ENCODE measurements at places on chromosomes 4 and X.

- DNase-seq: peak; percentile 12
Observed at GRCh38 chr4:14078326-14078725, 450.8 kb upstream of the BOD1L1 start.

- no peak for DNase-seq
Observed at GRCh38 chr4:186121057-186121456, 16.6 kb downstream of the FAM149A start.

DNA sequence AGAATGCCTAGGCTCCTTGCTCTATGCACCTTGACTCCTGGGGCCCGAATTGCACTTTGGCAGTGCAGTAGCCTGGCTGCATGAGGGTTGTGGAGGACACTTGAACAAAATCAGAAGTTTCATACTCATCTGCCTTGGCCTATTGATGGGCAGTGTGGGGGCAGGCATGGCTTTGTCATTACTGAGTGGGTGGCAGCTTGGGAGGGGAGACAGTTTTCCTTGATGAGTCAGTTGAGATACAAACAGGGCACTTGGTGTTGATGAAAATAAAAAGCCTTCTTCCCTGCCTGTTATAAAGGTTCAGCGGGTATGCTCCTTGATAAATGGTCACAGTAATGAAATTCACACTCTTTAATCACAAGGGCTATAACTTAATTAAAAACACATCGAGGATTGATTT lies 126.8 kb upstream of the MAMLD1 start:
- DNase-seq: peak; percentile 30

DNA sequence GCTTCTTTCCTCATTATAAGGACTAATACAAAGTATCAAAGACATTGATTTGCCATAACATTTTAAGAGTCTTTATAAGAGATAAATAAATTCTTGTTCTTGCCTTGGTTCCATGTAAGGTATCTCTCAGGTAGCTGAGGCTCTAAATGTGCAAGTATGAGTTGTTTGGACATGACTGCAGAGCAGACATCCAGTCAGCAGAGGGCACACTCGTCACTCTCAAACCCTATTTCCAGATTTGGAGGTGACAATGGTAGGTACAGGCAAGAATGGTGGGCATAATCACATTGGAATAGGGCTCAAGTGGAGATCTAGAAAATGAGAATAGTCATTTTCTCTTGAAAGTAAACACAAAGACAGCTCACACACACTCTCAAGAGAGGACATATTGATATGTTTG lies 133.3 kb upstream of the ZIC3 start:
- no peak for DNase-seq

GRCh38 chr4:73979407-73979957 lies 2.3 kb downstream of the PF4 start:
- peak; percentile 18 for DNase-seq

DNA sequence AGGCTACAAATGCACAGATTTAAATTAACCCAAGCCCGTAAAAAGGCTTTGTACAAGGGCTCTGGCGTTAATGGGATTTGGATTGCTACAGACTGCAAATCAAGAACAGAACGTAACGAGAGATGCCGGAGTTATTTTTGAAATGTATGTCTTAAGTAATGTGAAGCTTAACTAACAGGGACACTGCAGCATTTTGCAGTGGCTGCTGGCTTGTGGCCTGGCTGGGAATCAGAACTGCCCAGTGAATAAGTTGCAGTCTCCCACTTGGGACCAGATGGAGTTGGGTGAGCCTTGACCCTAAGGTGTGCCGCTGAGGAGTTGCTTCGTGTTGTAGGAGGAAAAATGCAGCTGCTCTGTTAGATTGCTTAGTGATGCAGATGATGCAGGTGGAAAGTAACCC lies 318.4 kb downstream of the DHX15 start:
- no peak for DNase-seq

DNA sequence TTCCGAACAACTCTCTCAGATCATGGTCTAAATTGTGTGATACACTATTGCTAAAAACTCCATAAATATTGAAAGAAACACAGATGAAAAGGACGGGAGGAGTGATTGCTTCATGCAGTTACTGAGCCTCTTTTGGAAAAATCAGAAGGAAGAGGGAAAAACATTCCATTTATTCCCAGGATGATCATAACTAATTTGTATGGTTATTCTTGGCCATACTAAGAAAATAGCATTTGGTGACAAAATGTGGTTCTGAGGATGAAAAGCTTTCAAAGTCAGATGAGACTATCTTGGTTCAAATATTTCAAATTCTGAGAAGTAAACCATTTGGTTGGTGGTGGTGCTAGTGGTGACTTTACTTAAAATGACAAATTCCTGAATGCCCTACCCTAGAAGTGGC lies 305.4 kb upstream of the LDB2 start:
- peak; percentile 22 for DNase-seq

- no peak for DNase-seq
Observed at GRCh38 chrX:11531226-11531625, 134.5 kb downstream of the ARHGAP6 start.

GRCh38 chrX:136215559-136215958 lies 35.6 kb downstream of the MAP7D3 start:
- peak; percentile 87 for DNase-seq

DNA sequence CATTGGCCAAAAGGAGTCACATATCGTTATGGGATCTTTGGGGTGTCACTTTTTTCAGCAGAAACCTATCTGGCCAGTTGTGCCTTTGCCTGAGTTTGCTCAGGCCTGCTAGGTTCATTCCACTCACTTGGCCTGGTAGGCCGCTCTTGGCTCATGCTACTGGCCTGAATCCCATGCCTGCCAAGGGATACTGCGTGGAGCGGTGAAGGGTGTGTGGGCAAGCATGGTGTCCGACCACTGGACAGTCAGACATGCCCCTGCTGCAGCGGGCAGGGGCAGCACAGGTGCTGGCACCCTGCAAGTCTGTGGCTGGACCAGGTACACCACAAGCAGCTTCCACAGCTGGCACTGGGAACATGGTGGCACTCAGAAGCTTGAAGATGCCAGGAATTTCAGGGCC lies 11.3 kb upstream of the PPM1K start:
- DNase-seq: no peak

GRCh38 chrX:13401724-13402123 lies 81.9 kb upstream of the ATXN3L start:
- DNase-seq: no peak

GRCh38 chrX:32599156-32599555 lies 612.2 kb downstream of the DMD start:
- DNase-seq: no peak

- no peak for DNase-seq
Observed at GRCh38 chr4:152065545-152065944, 304.7 kb upstream of the GATB start.

- no peak for DNase-seq
Observed at GRCh38 chr4:35516102-35516501, 728.2 kb downstream of the ARAP2 start.

GRCh38 chr4:168622600-168622999 lies 125.7 kb downstream of the PALLD start:
- DNase-seq: no peak

DNA sequence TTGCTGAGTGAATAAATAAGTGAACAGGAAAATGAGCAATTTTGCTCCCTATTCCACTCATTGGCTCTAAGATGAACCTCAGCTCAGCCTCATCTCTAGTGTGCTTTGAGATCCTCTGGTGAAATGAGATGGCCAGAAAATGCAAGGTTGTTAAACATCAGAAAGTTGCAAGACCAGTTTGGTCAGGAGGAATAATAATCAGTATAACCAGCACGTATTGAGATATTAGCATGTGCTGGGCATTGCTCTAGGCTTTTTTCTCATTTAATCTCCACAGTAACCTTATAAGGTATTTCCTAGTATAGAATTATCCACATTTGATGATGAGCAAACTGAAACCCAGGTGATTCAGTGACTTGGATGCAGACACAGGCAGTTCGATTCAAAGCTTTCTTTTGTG lies 110.5 kb upstream of the PAK3 start:
- no peak for DNase-seq

DNA sequence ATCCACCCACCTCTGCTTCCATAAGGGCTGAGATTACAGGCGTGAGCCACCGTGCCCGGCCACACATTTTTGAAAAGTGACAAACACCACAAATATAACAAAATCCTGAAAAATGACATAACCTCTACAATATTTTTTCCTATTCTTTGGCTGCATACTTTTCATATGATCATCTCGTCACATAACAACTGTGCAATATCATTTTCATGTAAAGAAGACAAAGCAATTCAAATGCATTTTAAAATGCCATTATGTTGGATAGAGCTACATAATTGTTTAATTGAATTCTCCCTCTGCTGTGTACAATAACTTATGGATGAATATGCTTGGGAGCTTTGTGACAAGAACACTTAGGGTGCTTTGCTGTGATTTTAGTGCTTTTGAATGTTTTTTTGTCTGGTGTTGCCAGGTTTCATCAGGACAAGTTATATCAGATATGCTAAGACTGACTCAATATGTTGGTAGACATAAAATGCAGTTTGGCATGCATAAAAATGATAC lies 132.9 kb downstream of the CHIC2 start:
- peak; percentile 74 for DNase-seq

- DNase-seq: no peak
Observed at GRCh38 chr4:8870647-8871416, 807 bp downstream of the HMX1 start.

GRCh38 chr4:71595576-71596108 lies 188.2 kb downstream of the GC start:
- DNase-seq: no peak

GRCh38 chr4:182897601-182898478 lies 19.3 kb downstream of the DCTD start:
- DNase-seq: no peak

DNA sequence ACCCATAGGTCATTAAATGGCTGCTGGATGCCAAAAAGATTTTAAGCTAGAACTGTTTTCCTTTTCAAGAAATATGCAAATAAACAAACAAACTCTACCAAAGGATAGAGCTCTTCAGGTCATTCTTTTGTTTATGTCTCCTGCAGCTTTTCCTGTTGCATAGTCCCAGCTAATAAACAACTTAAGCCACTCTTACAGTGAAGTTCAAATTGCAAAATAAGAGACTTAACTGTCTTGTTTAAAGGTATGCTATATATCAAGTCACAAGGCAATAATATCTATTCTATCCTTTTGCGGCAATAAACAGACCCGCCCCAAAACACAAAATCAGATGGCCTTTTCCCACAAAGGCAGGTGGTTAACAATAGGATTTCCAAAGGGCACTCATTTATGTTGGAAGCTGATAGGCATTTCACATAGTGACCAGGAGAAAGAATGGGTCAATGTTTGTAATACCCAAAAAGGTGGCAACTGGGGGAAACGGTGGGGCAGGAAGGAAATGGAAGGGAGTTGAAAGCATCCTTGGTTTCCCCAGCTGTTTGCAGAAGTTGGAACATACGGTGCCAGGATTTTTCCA lies 15.3 kb downstream of the HAND2 start:
- no peak for DNase-seq

GRCh38 chrX:133544115-133544514 lies 128.8 kb upstream of the GPC4 start:
- DNase-seq: peak; percentile 75

GRCh38 chr4:177759729-177760128 lies 317.5 kb upstream of the AGA start:
- no peak for DNase-seq

DNA sequence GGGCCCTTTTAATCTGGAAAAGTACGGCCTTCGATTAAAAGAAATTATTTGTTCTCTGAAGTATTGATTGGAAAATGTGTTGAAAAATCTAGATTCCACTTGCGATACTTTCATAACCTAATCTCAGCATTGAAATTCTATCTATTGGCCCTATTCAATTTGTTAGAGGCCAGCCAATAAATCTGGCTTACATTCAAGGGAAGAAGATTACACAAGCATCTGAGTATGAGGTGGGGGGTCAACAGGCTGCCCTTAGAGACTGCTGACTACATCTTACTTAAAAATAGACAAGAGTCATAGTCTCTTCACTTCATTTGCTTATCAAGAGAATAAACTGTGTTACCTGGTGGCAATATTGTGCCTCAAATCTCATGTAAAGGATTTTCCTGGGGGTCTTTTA lies 248.0 kb upstream of the KCNIP4 start:
- peak; percentile 31 for DNase-seq

DNA sequence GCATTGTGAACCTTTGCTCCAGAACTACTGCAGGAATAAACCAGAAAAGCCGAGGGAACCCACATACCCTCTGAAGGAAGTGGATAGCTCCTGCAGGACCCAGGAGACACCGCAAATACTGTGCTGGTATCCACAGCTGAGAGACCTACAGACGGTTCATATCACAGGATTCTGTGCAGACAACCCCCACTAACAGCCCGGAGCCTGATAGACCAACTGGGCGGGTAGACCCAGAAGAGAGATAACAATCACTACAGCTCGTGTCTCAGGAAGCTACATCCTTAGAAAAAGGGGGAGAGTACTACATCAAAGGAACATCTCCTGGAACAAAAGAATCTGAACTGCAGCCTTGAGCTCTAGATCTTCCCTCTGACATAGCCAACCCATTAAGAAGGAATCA lies 150.8 kb downstream of the FRAS1 start:
- DNase-seq: no peak

GRCh38 chrX:80765220-80765625 lies 44.5 kb downstream of the BRWD3 start:
- DNase-seq: peak; percentile 84

- no peak for DNase-seq
Observed at GRCh38 chr4:159018062-159018629, 84.7 kb upstream of the RAPGEF2 start.

- peak; percentile 66 for DNase-seq
Observed at GRCh38 chr4:76611616-76612207, 176.7 kb downstream of the SHROOM3 start.

DNA sequence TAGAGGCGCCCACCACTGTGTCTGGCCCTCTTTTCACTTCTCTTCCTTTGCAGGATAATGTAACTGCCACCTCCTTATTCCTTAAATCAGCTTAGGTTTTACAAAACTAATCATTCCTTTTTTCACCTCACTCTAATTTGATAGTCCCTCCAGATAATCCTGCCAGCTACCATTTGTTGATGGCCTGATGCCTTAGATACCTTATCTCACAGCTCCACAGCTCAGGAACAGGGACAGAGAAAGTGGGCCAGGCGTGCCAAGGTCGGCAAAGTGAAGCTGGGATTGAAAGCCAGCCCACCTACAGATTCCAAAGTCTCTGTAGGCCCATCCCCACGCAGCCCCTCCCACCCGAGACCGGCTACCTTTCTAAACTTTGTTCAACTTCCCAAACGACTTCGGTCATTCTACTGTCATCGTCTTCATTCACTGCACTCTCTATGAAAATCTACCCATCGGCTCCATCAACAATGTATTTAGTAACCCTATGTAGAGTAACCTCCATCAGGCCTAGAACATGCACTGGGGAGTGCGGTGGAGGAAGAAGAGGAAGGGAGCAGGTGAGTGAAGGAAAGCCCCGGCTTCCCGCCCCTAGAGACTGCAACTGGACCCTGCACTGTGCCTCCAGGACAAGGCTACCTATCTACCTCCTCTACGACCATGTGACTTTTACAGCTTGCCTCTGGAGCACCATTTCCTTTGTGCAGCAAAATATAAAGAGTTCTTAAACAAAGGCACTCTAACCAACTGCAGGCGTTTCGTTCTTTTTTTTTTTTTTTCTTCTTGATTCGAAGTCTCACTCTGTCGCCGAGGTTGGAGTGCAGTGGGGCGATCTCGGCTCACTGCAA lies 1.5 kb downstream of the CASP6 start:
- DNase-seq: peak; percentile 3
